ENCODE measurements at places on chromosomes 13 and 19. TPM values are rescaled to one million over a fixed set of nuclear protein-coding genes. Genes with fewer than 3 reads are reported as not detected.

DNA sequence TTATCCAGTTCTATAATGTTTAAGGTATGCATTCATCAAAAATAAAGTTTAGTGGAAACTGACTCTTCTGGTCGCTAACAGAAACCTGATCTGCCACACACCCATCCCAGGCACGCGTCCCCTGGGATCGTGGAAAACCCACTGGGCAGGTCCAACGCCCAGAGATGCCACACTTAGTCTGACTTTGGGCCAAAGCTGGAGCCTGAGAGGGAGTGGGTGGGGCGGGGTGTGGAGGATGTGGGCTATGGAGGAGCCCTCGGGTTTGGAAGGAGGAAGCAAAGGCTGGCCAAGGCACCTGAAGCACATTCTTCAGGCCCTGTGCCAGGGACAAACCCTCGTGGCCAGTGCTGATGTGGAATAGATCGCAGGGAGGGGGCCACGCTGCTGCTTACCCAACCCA lies 2.5 kb downstream of the IGFL1 start:
- no peak for DNase-seq

GRCh38 chr13:104597546-104598180 lies 1531.4 kb upstream of the SLC10A2 start:
- no peak for DNase-seq

Gene OXGR1
- total RNA-seq: not detected

GRCh38 chr13:114282041-114282670 lies 755 bp downstream of the UPF3A start:
- peak; percentile 13 for DNase-seq

Gene KLK10
- not detected for total RNA-seq

GRCh38 chr19:55091955-55092354 lies 16.3 kb downstream of the EPS8L1 start:
- DNase-seq: no peak

Gene TNNI3
- total RNA-seq: not detected

- peak; percentile 65 for DNase-seq
These were observed 15.8 kb downstream of the ARRDC2 start for GRCh38 chr19:18023622-18024251.

GRCh38 chr19:42184401-42184861 lies 33.0 kb downstream of the DEDD2 start:
- DNase-seq: peak; percentile 51

- no peak for DNase-seq
These were observed 35.8 kb downstream of the ZIC5 start for GRCh38 chr13:99935772-99936171.

Gene ABCA7
- total RNA-seq: 107 TPM

Gene CGB5
- total RNA-seq: not detected

GRCh38 chr19:8342684-8343482 lies at the start of gene KANK3:
TSS of gene KANK3 (minus strand) at chr19:8343262. CDS start at chr19:8337828, 5,434 bp downstream.
- peak; percentile 85 for DNase-seq

GRCh38 chr13:41554626-41555386 lies 97.5 kb downstream of the RGCC start:
- no peak for DNase-seq

Gene ZNF90
- total RNA-seq: 4.0 TPM

DNA sequence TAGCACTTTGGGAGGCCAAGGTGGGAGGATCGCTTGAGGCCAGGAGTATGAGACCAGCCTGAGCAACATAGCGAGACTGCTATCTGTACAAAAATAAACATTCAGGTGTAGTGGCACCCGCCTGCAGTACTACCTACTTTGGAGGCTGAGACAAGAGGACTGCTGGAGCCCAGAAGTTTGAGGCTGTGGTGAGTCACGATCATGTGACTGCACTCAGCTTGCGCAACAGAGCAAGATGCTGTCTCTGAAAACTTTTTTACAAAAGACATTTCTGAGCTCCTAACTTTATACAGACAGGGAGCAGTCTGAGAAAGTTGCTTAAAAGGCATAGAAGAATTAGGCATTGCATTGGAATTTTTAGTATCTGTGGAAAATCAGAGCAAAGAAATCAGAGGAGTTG lies 10.4 kb upstream of the TBC1D4 start:
- no peak for DNase-seq

- DNase-seq: no peak
These were observed 49.6 kb upstream of the MED4 start for GRCh38 chr13:48144413-48145035.

DNA sequence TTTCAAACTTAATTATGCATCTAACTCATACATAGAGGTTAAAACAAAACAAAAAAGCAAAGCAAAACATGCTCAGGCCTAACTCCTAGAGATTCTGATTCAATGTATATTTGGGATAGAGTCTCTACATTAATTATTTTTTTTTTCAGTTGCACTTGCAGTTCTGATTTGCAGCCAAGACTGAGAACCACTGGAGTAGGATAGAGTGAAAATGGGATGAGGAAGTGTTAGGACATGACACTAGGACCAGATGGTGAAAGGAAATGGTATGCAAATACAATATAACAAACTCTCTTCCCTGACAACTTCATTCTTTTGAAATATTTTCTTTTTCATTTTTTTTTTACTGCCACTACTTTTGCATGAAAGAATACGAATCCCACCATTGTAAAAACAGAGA lies 1.8 kb downstream of the CCDC122 start:
- DNase-seq: no peak

Gene DCLK1
- not detected for total RNA-seq

GRCh38 chr19:34504809-34505291 lies 23.3 kb downstream of the WTIP start:
- no peak for DNase-seq

DNA sequence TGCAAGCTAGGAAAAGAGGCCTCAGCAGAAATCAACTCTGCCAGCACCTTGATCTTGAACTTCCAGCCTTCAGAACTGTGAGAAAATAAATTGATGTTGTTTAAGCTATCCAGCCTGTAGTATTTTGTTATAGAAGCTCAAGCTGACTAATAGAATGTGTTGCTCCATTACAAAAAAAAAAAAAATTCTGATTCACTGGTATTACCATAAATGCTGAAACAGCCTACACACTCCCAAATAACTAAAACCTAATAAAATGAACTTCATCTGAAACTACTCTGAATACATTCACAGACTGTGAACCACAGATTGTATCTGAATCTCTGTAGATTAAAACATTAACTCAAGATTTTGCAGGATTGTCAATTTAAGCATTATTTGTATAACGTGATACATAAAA lies 49.5 kb downstream of the RAP2A start:
- DNase-seq: no peak

DNA sequence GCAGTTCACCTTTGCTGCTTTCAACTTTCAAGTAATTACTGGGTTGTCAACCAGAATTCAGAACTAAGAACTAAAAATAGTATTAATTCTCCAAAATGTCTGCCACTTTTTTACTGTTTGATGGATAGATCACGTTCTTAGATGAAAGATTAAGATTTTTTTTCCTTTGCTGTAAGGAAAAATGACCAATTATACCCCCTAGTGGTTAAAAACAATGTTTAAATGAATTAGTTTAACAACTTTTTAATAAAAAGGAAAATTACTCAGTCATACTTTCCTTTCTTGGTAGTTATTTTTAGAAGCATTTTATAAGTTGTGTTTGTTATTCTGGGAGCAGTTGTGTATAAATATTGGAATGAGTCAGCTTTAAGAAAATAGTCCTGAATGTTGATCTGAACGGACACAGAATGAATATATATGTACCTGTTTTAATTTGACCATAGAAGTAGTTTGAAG lies 4.6 kb downstream of the TM9SF2 start:
- no peak for DNase-seq

Gene VSTM1
- total RNA-seq: not detected

DNA sequence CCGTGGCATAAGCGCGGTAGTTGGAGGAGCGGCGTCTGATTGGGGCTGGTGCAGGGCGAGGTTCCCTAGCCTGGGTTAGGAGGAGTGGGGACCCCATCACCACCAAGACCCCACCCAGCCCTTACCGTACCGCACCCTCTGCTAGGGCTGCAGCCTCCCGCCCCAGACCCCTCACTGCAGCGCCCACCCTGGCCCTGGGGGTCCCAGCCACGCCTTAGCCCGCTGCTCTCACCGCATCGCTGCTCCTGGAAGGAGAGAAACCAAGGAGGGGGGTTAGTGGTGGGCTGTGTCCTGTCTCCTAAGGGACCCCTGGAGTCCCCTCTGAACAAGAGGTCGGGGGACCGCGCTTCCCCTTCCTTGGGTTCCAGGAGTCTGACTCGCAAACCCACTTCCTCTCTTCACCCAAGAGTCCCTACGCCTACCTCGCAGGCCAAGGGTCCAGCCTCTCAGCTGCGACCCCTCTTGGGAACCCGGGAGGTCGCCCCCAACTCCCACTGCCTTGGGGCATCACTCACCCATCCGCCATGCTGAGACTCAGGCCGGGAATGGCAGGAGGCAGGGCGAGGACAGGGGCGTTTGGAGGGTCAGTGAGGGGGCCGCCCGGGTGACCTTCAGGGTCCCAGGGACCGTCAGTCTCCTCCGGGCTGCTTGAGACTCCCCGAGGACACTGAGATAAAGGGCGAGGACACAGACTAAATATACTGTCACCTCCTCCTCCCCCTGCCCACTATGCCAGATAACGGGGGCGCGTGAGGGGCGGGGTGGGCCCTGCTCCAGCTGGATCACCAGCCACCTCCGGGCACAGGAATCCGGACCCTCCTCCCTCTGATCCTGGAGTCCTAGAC lies at the start of gene TNNI3:
Gene TNNI3 (minus strand): TSS at position 669 of the 845 bp plus-strand sequence. CDS start 143 bp downstream, at position 526.
- DNase-seq: no peak

GRCh38 chr19:50794074-50794875 lies 4.1 kb downstream of the ACP4 start:
- DNase-seq: no peak

GRCh38 chr13:112233716-112234115 lies 142.4 kb upstream of the SPACA7 start:
- DNase-seq: no peak

- DNase-seq: no peak
These were observed at the start of gene CLEC11A for GRCh38 chr19:50723069-50723468. TSS of gene CLEC11A (plus strand) at chr19:50723364. CDS start at chr19:50723526, 162 bp downstream.

GRCh38 chr13:113397608-113398425 lies 33.9 kb upstream of the GRTP1 start:
- DNase-seq: no peak

GRCh38 chr19:40175820-40176219 lies 15.4 kb upstream of the MAP3K10 start:
- no peak for DNase-seq

DNA sequence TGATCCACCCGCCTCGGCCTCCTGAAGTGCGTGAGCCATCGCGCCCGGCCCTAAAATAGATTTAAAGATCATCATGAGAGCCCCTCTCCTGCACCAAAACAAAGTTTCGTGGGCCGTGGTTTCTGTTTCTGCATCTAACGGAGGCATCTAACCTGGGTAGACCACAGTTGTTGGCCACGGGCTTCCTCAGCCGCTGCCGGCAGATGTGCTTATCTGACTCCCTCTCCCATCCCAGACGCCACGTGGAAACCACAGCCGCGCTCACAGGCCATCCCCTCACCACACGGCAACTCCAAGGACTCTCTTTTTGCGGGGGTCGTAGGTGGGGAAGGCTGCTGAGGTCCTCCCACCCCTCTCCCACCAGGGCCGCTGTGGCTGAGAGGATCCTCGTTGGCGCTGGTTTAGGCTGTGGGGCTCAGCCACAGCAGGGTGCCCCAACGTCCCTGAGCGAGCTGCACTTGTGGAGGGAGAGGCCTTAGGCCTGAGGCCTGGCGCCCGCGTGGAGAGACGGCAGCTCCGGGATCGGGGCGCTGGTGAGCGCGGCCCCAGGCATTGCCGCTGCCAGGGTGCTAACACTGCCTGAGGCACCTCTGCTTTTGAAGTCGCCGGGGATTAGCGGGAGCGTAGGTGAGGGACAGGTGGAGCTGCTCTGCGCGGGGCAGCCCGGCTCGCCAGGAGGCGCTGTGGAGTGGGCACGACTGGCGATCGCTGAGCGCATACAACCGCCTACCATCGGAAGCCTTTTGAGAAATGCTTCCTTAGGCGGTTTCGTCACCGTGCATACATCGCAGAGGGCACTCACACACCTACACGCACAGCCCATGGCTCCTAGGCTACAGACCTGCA lies 8.9 kb downstream of the ZSCAN1 start:
- no peak for DNase-seq

Data from T-helper 17 cell (primary cell).